ENCODE measurements at places on chromosomes 16 and 17.
A peak's percentile ranks its signal among the peaks of the same experiment; 100 is the strongest.

GRCh38 chr17:64497565-64498035, 746 bp upstream of the POLG2 start:
- no peak for DNase-seq

- no peak for DNase-seq
Measured at GRCh38 chr16:53925526-53925925, 221.6 kb downstream of the FTO start.

DNA sequence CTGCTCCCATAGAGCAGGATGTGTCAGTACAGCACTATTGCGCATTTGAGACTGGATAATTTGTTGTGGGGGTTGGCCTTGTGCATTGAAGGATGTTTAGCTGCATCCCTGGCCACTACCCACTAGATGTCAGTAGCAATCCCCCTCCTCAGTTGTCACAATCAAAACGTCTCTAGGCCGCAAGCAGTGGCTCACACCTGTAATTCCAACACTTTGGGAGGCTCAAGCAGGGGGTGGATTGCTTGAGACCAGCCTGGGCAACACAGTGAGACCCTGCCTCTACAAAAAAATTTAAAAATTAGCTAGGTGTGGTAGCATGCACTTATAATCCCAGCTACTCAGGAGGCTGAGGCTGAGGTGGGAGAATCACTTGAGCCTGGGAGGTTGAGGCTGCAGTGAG, 48.4 kb downstream of the CENPV start:
- DNase-seq: peak; percentile 81

DNA sequence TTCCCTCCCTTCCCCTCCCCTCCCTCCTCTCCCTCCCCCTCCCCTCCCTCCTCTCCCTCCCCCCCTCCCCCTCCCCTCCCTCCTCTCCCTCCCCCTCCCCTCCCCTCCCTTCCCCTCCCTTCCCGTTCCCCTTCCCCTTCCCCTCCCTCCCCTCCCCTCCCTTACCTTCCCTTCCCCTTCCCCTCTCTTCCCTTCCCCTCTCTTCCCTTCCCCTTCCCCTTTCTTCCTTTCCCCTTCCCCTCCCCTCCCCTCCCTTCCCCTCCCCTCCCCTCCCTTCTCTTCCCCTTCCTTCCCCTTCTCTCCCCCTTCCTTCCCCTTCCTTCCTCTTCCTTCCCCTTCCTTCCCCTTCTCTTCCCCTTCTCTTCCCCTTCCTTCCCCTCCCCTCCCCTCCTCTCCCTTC, 61.1 kb downstream of the EMP2 start:
- DNase-seq: no peak

DNA sequence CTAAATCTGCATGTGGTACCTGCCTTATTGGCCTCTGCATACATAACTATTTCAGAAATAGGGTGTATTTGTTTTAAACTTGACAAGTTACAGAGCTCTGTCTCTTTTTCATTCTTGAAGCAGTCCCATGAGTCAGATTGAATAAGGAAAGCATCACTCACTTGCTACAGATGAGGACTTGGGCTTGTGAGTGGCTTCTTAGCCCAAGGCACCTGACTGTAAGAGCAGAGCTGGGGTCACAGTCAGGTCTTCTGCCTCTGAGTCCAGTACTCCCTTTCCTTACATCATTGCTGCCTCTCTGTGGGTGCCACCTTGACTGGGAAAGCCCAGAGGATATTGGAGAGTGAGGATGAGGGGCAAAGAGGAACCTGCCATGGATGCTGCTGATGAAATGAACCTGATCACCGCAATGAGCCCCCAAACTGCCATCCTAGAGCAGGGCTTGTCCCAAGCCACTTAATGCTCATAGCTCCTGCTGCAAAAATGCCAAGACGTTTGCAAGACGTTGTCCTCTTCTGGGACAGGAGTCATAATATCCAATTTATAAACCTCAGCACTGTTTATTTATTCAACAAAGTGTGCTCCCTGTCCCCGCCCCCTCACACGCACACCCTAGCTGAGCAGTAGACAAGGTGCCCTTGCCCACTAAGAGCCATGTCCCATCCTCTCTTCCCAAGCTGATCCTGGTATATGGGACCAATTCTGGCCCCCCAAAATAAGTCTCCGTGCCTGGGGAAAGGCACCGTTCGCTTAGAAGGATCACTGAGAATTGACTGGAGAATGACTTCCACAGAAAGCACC, 74.1 kb downstream of the CCDC182 start:
- no peak for DNase-seq

- no peak for DNase-seq
Measured at GRCh38 chr17:54373970-54374369, 526.7 kb upstream of the TOM1L1 start.

GRCh38 chr17:76397687-76398522, 13.5 kb downstream of the SPHK1 start:
- peak; percentile 93 for DNase-seq

GRCh38 chr16:52497067-52497816, 49.7 kb downstream of the TOX3 start:
- peak; percentile 84 for DNase-seq

- no peak for DNase-seq
Measured at GRCh38 chr16:27083861-27084261, 17.1 kb downstream of the C16orf82 start.

DNA sequence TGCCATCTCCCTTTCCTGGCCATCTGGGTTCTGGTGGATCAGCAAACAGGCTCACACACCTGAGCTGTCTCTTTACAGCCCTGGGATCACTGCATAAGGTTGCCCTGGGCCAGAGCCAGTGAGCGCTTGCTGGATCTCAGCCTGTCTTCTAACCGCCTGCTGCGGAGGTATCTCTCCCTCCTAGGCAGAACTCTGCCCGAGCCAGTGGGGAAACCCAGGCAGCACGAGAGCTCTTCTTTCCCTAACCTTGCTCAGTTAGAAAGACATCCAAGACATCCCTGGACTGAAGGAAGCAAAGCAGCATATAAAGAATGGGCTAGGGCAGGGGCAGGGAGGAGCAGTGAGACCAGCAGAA, 6.4 kb downstream of the HAS3 start:
- DNase-seq: no peak

DNA sequence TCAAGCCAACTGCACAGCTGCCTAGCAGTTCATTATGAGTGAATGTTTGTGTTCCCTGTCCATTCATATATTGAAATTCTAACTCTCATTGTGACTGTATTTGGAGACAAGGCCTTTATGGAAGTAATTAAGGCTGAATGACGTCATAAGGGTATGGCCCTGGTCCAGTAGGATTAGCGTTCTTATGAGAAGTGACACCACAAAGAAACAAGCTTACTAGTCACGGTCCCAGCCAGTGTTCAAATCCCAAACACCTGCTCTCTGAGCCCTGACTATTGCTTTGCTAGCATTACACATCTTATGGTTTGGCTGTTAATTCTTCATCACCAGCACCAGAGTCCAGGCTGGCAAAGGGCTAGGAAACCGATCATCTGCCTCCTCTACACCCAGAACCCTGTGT, 2.2 kb downstream of the ZNF668 start:
- peak; percentile 81 for DNase-seq

DNA sequence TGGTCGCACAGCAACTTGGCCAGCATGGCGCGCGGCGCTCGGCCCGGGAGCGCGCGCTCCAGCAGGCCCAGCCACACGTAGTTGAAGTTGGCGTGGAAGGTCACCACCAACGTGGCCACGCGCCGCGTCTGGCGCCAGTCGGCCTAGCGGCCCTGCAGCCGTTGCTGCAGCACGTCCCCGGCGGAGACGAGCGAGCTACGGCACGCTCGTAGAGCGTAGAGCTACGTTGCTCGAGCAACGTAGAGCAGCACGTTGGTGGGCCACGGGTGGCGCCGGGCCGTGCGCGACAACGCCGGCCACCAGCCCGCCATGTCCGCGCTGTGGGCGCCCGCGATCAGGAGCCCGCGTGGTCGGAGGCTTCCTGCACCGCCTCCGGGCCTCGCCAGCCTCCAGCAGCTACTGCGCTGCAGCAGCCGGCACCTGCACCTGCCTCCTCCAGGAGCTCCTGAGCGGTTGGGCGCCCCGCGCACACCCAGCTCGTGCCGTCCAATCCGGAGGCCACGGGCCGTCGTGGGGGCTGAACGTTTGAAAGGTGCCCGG, 13.4 kb upstream of the SULT1A1 start:
- peak; percentile 95 for DNase-seq

- no peak for DNase-seq
Measured at GRCh38 chr16:57675741-57676551, 7.8 kb downstream of the ADGRG3 start.

DNA sequence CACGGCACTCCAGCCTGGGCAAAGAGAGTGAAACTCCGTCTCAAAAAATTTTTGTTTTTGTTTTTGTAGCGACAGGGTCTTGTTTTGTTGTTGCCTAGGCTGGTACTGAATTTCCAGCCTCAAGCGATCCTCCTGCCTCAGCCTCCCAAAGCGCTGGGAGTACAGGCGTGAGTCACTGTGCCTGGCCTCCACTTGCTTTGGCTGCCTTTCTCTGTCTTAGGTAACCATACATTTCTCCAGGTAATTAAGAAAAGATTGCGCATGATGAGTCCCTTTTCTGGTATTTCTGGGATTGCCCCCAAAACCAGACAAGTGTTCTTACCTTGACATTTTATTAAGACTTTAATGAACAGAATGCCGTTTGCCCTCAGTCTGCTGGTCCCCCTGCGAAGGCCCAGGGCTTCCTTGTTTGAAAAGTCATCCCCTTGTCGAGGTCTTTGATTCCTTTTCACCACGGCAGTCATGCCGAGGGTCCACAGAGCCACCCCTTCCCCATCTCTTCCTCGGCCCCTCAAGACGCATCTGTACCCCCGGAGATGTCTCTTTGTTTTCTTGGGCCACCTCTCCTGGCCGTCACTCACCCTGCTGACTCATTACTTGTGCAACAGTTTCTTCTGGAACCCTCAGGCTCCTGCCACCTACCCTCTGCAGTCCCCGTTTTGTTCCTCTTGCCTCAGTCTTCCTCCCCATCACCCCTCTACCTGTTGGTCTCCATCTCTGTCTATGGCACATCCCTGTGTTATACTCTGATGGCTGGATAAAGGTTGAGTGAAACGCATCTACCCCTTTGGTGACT, 151.0 kb downstream of the SEC14L1 start:
- DNase-seq: no peak

GRCh38 chr17:28189667-28190066, 129.3 kb upstream of the TMEM97 start:
- no peak for DNase-seq

- no peak for DNase-seq
Measured at GRCh38 chr16:680967-681745, 946 bp downstream of the STUB1 start.

GRCh38 chr16:66222756-66223155, 143.7 kb upstream of the CDH5 start:
- DNase-seq: no peak

GRCh38 chr17:78725448-78726021, 56.5 kb downstream of the CYTH1 start:
- no peak for DNase-seq

- DNase-seq: no peak
Measured at GRCh38 chr17:63703029-63703428, 3.1 kb upstream of the LIMD2 start.

- no peak for DNase-seq
Measured at GRCh38 chr16:4231367-4231766, 10.5 kb downstream of the SRL start.

GRCh38 chr16:11133344-11133943, 122.6 kb downstream of the SOCS1 start:
- no peak for DNase-seq

DNA sequence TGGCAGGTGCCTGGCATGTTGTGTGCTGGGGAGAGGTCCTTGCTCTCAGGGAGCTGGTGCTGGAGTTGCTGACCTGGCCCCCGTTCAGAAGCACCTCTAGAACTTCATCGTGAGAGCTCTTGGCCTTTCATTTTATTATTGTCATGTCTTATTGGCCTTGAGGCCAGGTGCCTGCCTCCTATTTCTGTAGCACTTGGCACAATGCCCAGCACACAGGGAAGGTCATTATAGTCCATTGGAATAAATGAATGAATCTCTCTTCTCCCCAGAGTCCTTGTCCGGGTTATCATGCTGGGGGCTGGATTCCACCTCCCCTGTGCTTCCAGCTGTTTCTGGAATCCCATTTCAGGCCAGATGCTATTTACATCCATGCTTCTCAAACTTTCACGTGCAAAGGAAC, 169.2 kb downstream of the HAPSTR1 start:
- DNase-seq: peak; percentile 45

DNA sequence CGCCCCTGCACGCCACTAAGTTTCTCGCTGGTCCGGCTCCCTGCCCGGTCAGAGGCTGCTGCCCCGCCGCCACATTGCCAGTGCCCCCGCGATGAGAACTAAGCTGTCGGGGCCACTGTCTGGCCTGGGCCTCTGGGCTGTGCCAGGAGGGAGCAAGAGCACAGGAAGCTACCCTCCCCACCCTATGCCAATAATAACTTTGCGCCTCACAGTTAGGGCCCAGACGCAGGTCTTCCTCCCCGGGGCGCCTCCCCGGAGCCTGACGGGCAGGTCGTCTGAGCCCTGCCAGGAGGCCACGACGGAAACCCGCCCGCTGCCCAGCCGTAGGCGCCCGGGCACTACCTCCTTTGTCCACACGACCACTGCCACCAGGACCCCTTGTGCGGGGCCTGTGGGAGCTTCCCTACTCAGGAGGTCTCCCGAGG, 1.5 kb downstream of the ZFPM1 start:
- no peak for DNase-seq

DNA sequence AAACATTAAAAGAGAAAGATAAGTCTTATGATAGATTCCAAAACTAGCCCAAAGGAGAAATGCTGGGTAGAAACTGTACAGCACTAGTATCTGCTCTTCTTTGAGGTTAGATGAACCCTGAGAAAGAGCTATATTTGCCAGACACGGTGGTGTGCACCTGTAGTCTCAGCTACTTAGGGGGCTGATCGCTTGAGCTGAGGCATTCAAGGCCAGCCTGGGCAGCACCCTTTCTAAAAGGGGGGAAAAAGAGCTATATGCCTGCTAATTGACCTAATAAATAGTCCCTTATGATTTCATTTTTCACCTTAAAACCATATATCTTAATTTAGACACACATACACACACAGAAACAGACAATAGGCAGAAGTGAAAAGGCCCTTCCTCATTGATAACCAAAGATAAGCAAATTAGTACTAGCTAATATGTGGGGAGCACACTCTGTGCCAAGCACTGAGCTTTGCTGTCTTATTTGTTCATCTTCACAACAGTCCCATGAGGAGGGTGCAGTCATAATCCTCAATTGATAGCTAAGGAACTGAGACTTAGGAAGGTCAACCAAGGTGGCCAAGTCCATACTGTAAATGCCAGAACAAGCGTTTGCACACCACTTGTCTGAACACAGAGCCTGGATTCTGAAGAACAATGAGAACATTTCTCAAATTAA, 56.6 kb upstream of the NLK start:
- DNase-seq: no peak

- no peak for DNase-seq
Measured at GRCh38 chr17:29124925-29125273, 55.3 kb downstream of the MYO18A start.

DNA sequence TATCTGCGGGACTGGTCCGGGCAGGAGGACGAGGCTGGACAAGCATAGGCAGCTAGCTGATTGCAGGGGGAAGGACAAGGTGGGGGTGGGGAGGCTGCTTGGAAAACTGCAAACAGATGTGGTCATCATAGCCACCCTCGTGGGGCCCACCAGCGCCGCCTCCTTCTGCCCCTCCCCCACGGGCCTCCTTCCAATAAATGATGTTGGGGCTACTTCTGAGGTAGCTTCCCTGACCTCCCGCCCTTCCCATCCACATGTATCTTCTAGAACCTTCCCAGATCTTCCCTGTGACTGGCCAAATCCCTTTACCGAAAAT, 12.3 kb upstream of the CDC42EP4 start:
- no peak for DNase-seq

All from SHP77 (cell line).